ENCODE measurements at places on chromosomes 1 and 21. TPM values are rescaled to one million over a fixed set of nuclear protein-coding genes. Genes with fewer than 3 reads are reported as not detected.

EFNA4 gene
- total RNA-seq: 4.2 TPM

LSM10 gene
- total RNA-seq: 11.0 TPM

SPRR2A gene
- total RNA-seq: not detected

DIO1 gene
- total RNA-seq: not detected

OLFML2B gene
- total RNA-seq: 0.13 TPM

OR2T2 gene
- not detected for total RNA-seq

SYTL1 gene
- not detected for total RNA-seq

LZIC gene
- 22.6 TPM for total RNA-seq

FBLIM1 gene
- 58.6 TPM for total RNA-seq

TSTD1 gene
- 3.8 TPM for total RNA-seq

ATAD3C gene
- total RNA-seq: not detected

ATP5PO gene
- total RNA-seq: 126 TPM

GBP2 gene
- total RNA-seq: 75.8 TPM

KLF17 gene
- total RNA-seq: not detected

ARMH1 gene
- 0.25 TPM for total RNA-seq

HMCN1 gene
- total RNA-seq: 1.6 TPM

ACTA1 gene
- total RNA-seq: not detected

DRAXIN gene
- 0.69 TPM for total RNA-seq

LAX1 gene
- under 0.01 TPM for total RNA-seq

RPTN gene
- not detected for total RNA-seq

DDOST gene
- total RNA-seq: 327 TPM

LMOD1 gene
- total RNA-seq: under 0.01 TPM

ASTN1 gene
- total RNA-seq: not detected

NEXN gene
- total RNA-seq: 6.9 TPM

ABCA4 gene
- total RNA-seq: 2.6 TPM

NPR1 gene
- total RNA-seq: 30.6 TPM

OR2T34 gene
- not detected for total RNA-seq

MMEL1 gene
- total RNA-seq: 1.6 TPM

CFAP107 gene
- total RNA-seq: not detected

SLC5A9 gene
- total RNA-seq: not detected

SLC30A1 gene
- total RNA-seq: 21.0 TPM

KRTAP10-6 gene
- not detected for total RNA-seq

SLC35E2B gene
- total RNA-seq: 13.9 TPM

S100A1 gene
- not detected for total RNA-seq

PKLR gene
- total RNA-seq: not detected

COL8A2 gene
- 1.8 TPM for total RNA-seq

HNRNPU gene
- 424 TPM for total RNA-seq

MXRA8 gene
- total RNA-seq: 0.38 TPM

KIAA0040 gene
- 13.4 TPM for total RNA-seq

PHLDA3 gene
- 56.5 TPM for total RNA-seq

ABCG1 gene
- 107 TPM for total RNA-seq

KCNJ10 gene
- total RNA-seq: not detected

RGS5 gene
- 2.6 TPM for total RNA-seq

SMIM1 gene
- 0.44 TPM for total RNA-seq

GRIK3 gene
- total RNA-seq: not detected

FCRL2 gene
- not detected for total RNA-seq

MX1 gene
- 41.3 TPM for total RNA-seq

Measured in bladder microvascular endothelial cell (primary cell).